ENCODE measurements at places on chromosomes 7 and 10.

- no peak for DNase-seq
Measured at GRCh38 chr10:21520949-21521348, 4.5 kb downstream of the SKIDA1 start.

DNA sequence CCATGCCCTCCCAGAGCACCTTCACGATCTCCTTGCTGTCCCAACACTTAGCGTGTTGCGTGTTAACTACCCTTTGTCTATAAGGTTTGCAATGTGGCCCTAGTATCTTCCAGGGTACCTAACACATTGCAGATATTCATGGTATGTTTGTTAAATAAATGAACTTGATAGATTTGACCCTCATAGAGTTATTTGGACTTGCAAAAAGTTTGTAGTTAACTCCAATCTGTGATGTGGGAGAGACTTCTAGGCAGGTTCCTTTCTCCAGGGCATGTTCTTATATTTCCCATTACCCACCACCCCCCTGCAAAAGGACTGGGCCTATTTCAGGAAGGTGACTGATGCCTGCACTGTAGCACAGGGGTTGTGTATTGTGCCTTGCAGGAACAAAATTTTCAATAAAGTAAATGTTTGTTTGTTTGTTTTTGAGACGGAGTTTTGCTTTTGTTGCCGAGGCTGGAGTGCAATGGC is 612 bp downstream of the HILPDA start:
- DNase-seq, result no peak

GRCh38 chr10:27526242-27526641 is 22.1 kb downstream of the RAB18 start:
- DNase-seq, result no peak

- DNase-seq, result no peak
Measured at GRCh38 chr7:156639426-156640256, 933 bp upstream of the RNF32 start.

GRCh38 chr10:110192552-110192951 is 14.9 kb upstream of the MXI1 start:
- no peak for DNase-seq

DNA sequence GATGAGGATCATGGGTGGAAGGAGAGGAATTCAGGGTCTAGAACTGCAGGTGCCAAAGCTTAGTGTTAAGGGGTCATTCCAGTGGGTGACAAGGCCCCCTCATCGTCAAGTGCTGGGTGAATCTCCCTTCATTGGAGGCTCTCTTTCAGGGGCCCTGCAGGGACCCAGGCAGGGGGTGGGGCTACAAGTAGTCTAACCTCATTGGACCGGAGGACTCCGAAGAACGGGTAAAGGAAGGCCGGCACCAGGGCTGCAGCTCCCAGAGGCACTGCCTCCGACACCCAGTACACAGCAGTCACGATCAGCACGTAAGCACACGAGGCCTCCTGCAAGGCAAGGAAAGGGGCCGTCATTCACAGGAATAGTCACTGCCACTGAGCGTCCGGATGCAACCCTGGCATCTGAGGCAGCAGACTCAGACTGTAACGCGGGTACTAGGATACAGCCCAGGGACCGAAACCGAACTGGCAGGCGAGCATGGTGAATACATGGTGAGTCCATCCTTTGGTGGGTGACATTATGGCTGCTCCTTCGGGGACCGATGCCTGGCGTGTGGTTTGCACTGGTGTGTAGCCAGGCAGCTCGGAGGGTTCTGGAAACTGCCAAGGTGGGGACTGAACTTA is 6.7 kb downstream of the SLC13A4 start:
- no peak for DNase-seq
